ENCODE measurements at places on chromosomes 3 and 15.
A peak's percentile ranks its signal among the peaks of the same experiment; 100 is the strongest.

GRCh38 chr15:69609776-69610175 is 157.2 kb downstream of the RPLP1 start:
- peak; percentile 1 for DNase-seq

GRCh38 chr15:37002041-37002672 is 98.2 kb downstream of the MEIS2 start:
- DNase-seq = no peak

GRCh38 chr3:156682963-156683362 is 8.6 kb downstream of the TIPARP start:
- no peak for DNase-seq

DNA sequence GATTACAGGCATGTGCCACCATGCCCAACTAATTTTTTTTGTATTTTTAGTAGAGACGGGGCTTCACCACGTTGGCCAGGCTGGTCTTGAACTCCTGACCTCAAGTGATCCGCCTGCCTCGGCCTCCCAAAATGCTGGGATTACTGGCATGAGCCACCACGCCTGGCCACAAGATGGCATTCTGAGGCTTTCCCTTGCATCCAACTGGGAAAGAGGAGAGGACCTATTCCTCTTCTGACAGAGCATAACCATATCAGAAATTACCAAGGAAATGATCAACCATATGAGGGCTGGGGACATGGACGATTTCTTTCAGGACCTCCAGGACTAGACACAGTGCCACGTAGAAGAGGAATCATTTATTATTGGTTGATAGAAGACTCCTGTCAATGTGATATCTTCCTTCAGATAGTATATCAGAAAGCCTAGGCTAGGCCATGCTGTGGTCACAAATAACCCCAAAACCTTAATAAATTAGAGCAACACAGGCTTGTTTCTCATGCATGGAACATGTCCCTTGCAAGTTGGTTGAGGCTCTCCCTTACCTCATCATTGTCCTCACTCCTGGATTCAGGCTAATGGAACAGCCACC is 372.3 kb upstream of the IL12A start:
- peak; percentile 83 for DNase-seq

GRCh38 chr3:13879946-13880810 is at the start of gene WNT7A:
Gene WNT7A (minus strand): TSS chr3:13880071. CDS start chr3:13879816, 255 bp downstream.
- peak; percentile 85 for DNase-seq

DNA sequence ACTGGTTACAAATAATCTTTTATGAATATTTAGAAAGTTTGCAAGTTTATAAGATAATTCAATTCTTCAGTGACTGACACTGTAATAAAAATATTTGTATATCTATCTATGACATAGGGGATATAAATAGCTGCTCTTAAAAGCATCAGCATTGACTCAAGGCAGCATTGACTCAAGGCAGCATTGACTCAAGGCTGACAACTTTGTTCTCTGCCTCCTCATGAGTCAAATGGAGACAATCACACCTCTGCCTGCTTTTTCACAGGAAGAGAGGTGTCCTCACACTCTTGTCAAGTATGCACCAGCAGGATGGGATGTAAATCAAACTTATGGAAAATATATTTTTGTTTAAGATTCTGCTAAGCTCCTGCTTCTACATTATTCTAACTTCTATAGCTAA is 1173.1 kb downstream of the NSUN3 start:
- DNase-seq = no peak

- no peak for DNase-seq
These were observed 58.0 kb downstream of the PRKAR2A start for GRCh38 chr3:48789665-48790064.

GRCh38 chr3:38651153-38651789 is 1.8 kb upstream of the SCN5A start:
- DNase-seq = peak; percentile 93

GRCh38 chr3:63824309-63824708 is 5.2 kb downstream of the C3orf49 start:
- no peak for DNase-seq

DNA sequence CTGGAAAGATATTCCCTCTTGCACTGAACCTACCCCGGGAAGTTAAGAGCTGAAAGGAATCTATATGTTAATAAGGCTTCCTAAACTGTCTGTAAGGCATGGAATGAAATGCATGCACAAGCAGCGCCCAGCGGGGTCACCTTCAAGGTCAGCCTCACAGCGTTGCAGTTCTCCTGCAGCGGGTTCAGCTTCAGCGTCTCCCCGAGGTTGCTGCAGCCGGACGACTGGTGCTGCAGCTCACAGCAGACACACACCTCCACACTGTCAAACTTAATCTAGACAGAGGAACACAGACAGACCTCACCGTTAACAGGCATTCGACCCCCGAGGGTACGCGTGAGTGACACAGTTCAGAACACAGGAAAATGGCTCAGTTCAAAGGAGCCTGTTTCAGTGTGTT is 73.3 kb downstream of the NSMCE3 start:
- peak; percentile 59 for DNase-seq

DNA sequence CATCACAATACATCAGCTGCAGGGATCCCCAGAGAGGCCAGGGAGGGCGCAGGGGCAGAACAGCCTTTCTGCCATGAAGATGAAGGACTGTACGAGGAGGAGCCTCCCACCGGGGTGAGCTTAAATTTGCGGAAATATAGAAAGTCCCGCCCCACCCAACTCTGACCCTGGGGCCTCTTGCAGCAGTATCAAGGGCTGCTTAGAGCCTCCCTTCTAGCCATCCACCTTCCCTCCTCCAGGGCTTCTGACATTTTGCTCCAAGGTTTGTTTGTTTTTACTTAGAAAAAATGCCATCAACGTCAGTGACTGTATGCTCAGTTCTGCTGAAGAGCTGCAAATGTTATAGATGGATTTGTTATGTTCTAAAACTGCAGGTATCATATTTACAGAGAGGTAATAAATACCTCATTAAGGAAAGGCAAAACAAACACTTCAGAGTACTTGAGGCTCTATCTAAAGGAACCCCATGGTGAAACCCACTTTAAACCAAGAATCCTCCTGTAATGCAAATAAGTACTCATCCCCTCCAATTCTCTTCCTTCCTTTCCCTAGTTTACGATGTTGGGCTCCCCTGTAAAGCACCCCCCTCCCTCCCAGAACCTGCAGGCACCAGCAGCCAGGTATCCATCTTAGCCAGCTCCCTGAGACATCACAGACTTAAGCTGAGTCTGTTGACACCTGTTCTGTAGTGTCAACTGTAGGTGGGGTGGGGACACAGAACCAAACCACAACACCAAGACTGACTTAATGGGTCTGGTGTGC is 30.5 kb downstream of the RFTN1 start:
- peak; percentile 85 for DNase-seq

DNA sequence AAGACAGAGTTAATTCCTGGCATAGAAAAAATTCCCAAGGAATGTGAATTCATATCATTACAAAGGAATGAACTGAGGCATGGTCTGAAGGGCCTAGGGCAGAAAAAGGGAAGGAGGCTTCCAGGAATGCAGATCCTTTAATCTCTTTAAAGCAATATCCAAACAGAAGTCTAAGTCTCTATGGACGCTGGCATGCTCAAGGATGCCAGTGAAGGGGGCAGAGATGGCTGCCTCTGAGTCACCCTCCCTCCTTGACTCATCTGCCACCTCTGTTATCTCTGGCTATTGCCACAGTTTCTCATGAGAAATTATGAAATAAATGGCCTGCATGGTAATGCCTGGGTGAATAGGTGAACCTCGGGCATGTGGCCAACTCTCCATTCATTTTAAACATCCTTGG is 96.3 kb upstream of the BCL6 start:
- DNase-seq = no peak

- DNase-seq = peak; percentile 54
These were observed 1.8 kb downstream of the RBMS3 start for GRCh38 chr3:29282427-29283230.

GRCh38 chr3:23086831-23087230 is 116.3 kb upstream of the UBE2E2 start:
- DNase-seq = no peak

DNA sequence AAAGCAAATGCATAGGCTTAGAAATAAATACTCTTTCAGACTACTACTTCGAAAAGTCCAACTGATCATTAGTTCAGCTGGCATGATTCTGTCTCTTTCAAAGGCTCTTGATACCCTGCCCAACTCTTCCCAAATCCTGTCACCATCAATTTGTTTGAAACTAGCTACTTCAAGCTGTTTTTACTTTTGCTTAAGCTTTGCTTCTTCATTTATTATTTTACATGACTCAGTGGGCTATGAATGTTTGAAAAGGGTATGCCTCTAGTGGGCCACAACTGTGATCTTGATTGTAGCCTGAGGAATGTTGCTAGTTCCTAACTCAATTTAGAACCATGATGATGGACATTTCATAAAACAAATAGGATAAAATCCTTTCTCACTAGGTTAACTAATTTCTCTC is 340.8 kb downstream of the NAALADL2 start:
- DNase-seq = no peak

All from endodermal cell (in vitro differentiated cells).